ENCODE measurements at places on chromosomes 7 and 10. TPM values are rescaled to one million over a fixed set of nuclear protein-coding genes. Genes with fewer than 3 reads are reported as not detected.
A peak's percentile ranks its signal among the peaks of the same experiment; 100 is the strongest.

The PNLIPRP3 gene
- not detected for total RNA-seq

- no peak for DNase-seq
Measured at GRCh38 chr7:141550386-141551093, 670 bp upstream of the AGK start.

DNA sequence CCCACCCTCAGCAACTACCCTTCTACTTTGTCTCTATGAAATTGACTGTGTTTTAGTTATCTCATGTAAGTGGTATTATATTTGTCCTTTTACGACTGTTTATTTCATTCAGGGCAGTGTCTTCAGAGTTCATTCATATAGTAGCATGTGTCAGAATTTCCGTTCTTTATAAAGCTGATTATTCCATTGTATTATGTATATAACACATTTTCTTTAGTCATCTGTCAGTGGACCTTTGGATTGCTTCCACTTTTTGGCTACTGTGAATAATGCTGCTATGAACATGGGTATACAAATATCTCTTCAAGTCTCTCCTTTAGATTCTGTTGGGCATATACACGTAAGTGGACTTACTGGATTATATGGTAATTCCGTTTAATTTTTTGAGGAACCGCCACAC lies 14.5 kb downstream of the SLF2 start:
- no peak for DNase-seq

DNA sequence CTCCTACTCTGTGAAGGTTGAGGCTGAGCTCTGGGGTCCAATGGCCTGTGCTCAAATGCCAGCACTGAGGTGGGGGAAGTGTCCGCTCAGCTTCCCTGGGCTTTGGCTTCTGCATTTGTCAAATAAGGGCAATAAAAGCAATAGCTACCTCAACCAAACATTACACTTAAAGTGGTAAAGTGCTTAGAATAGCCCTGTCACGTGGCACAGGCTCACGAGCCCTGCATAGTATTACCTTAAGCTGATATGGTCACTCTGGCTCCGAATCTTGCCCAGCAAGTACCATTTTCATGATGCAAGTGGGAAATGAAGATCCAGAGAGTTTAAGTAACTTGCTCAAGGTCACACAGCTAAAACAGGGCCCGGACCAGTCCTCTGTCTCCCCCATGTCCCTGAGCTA lies 451.1 kb upstream of the ZMIZ1 start:
- DNase-seq = no peak

- no peak for DNase-seq
Measured at GRCh38 chr7:158284121-158284520, 303.5 kb downstream of the PTPRN2 start.

The C7orf33 gene
- not detected for total RNA-seq

GRCh38 chr7:150738591-150739001 lies 1.4 kb downstream of the GIMAP5 start:
- no peak for DNase-seq

DNA sequence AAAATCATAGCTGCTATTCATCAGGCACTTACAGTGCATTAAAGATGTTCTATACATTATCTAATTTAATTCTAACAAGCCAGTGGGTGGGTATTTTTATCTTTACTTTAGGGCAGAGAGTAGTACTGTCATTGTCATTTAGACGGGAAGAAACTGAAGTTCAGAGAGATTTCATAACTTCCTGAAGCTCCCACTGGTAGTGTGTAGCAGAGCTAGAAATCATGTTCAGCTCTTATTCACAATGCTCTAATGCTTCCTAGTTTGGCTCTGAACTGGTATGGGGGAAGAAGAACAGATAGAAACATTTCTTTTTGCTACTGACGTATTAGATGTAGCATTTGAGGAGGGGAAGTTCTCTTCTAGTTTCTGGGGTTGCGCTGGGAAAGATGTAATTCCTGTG lies 116.7 kb downstream of the CYP26A1 start:
- DNase-seq = no peak

GRCh38 chr10:127916826-127917225 lies 9.9 kb downstream of the PTPRE start:
- no peak for DNase-seq

The UCN3 gene
- total RNA-seq = not detected

- no peak for DNase-seq
Measured at GRCh38 chr10:115942101-115942500, 330.9 kb downstream of the GFRA1 start.

The ZDHHC4 gene
- 65.2 TPM for total RNA-seq

- no peak for DNase-seq
Measured at GRCh38 chr7:30708412-30708811, 26.2 kb upstream of the CRHR2 start.

DNA sequence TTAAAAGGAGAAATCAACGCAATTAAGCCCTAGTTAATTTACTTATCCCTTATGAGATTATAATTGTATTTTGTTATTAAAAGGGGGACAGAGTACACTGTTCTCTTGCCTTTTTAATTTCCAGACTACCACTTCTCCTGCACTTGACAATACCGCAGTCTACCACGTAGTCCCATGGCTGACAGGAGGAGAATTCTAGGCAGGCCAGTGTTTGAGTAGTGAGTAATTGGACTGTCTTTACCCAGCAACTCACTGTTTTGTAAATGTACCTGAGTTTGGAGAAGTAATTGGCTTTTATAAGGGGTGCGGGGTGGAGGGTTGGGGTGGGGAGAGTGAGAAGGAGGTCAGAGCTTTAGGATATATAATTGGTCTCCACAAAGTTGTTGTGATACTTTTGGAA lies 85.4 kb downstream of the CFTR start:
- no peak for DNase-seq

GRCh38 chr10:79244841-79245504 lies 102.3 kb upstream of the PPIF start:
- DNase-seq = peak; percentile 64

The VAX1 gene
- not detected for total RNA-seq

The PDE1C gene
- total RNA-seq = 27.6 TPM

- DNase-seq = peak; percentile 92
Measured at GRCh38 chr7:12646139-12646538, 41.3 kb upstream of the ARL4A start.

GRCh38 chr7:93968911-93969620 lies 35.1 kb downstream of the BET1 start:
- no peak for DNase-seq

- DNase-seq = no peak
Measured at GRCh38 chr7:131878777-131879176, 322.3 kb upstream of the PODXL start.

- DNase-seq = peak; percentile 53
Measured at GRCh38 chr10:84478151-84478550, 149.8 kb downstream of the CCSER2 start.

DNA sequence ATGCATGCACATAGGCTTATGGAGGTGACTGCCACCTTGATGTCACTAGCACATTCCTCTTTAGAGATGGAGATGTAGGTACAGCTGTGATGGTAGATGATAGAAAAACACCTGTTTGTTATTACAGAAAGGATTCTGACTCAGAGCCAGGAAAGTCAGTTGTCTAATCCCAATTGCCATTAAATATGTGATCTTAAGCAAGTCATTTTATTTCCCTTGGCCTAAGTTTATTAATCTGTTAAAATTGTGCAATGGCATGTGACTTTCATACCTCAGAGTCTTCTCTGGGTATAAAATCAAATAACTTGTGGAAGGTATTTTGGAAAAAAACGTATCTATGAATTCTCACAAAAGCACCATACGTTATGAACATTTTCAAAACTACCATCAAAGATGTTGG lies 123.9 kb upstream of the BET1 start:
- DNase-seq = no peak

- DNase-seq = no peak
Measured at GRCh38 chr10:106992055-106992454, 172.5 kb downstream of the SORCS1 start.

The STRIP2 gene
- 10.9 TPM for total RNA-seq

The MRLN gene
- total RNA-seq = not detected

GRCh38 chr10:5595994-5596471 lies 70.4 kb downstream of the ASB13 start:
- DNase-seq = no peak

- no peak for DNase-seq
Measured at GRCh38 chr10:23927576-23928325, 281.2 kb upstream of the KIAA1217 start.

- peak; percentile 96 for DNase-seq
Measured at GRCh38 chr7:78151229-78151628, 352.7 kb downstream of the PHTF2 start.
